ENCODE measurements at places on chromosomes 2 and 18.

- DNase-seq = peak; percentile 73
Observed at GRCh38 chr18:56200381-56200911, 437.9 kb downstream of the TXNL1 start.

DNA sequence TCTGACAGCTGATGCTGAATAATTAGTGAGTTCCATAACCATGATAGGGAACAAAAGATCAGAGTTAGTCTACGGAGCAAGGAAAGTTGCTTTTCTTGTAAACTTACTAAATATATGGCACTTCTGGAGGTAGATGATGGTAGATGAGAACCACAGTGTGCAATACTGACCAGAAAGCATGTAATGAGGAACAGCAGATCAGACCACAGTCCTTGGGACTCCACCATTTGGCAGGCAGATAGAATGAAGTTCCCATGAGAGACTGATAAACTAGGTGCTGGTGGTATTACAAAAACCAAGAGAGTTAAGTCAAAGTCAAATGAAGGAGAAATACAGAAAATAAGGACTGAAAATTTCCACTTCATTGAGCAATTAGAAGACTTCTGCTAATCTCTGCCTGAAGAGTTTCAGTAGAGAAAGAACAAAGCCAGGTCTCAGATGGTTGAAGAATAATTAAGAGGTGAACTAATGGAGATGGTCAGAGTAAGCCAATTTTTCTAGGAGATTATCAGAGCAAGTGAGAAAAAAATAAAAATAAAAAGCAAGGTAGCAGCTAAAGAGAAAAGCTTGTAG is 10.4 kb downstream of the CERKL start:
- no peak for DNase-seq

DNA sequence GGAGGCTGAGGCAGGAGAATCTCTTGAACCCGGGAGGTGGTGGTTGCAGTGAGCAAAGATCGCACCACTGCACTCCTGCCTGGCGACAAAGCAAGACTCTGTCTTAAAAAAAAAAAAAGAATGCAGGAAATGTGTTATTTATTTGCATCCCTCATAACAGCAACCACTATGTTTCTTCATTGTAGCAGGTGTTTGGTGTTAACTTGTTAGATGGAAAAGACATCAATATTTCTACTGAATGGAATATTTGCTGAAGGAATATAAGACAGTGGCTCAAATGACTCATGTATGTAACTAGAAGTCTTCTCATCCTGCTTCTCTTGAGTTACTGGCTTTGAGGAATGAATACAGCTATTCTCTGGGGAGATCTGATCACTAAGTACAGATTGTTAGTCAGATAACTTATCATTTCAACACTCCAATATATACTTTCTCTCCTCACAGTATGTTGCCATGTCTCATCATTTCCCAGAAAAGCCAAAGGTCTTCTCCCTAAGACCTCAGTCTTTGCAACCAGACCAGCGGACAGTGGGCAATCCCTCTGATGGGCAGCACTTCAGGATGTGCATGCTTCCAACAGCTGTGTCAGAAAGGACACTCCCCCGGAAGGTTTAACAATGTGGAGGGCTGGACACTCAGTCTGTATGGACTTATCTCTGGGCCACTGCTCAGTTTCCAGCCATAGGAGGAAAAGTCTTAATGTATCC is 104.4 kb upstream of the STK17B start:
- peak; percentile 46 for DNase-seq

GRCh38 chr2:239297142-239298004 is 103.4 kb downstream of the HDAC4 start:
- DNase-seq = no peak

DNA sequence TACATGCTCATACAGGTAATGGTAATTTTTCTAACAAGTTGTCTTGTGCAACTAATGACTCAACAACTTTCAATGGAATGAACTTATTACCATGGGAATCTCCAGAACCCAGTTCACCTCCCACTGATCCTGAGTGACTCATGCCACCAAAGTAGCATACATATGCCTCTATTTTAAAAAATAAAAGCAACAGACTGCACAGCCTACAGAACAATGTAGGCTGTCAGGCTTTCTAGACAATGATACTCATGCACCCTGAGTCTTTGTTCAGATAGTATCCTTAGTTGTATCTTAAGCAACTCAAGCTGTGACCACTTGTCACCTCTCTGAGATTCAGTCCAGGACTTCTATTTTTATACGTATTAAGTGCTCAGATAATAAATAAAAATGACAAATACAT is 531.0 kb upstream of the SETBP1 start:
- peak; percentile 86 for DNase-seq

DNA sequence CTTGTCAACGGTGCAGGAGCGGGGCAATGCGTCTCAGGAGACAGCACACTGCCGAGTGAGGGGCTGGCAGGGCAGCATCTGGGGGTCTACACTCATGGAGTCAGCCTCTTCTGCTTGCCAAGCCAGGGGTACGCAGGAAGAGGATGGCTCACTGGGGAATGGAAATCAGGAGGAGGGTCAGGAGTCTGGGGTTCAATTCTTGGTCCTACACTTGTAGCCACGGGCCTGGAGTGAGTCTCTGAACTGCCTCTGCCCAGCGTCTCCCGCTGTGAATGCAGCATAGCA is 70.0 kb downstream of the CAPN13 start:
- DNase-seq = no peak

GRCh38 chr2:74991977-74992376 is 33.5 kb downstream of the POLE4 start:
- no peak for DNase-seq

GRCh38 chr2:109435901-109436598 is 177.7 kb downstream of the SEPTIN10 start:
- no peak for DNase-seq

DNA sequence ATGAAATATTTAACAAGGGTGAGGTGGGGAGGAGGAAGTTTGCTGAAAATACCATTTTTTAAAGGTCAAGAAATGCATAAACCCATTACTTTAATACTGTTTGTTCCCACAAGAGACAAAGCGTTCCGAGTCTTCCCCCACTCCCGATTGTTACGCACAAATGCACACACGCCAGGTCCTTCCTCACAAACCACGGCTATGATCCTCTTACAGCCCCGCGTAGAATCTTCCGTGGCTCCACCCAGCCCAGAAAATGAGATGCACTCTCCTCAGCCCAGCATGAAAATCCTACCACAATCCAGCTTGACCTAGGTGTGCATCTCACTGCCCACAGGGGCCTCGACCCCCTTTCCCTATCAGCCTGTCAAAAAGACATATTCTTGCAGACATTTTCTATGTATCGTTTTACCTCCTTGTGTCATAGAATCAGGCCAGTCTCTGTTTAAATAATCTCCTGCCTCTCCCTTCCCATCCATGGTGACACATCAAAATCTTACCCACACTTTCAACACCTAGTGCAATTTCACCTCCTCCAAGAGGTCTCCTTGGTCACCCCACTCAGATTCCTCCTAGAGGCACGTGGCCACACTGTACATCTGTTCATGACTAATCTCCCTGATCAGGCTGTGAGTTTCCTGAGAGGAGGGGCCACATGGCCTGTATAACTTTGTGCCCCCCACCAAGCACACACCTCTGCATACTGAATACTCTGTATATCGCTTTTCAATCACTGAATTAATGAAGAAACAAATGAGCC is 491.0 kb upstream of the KLHL29 start:
- peak; percentile 86 for DNase-seq

GRCh38 chr2:121816797-121817196 is 61.3 kb downstream of the TSN start:
- no peak for DNase-seq

- DNase-seq = no peak
Observed at GRCh38 chr2:182581196-182581935, 134.7 kb upstream of the DNAJC10 start.

GRCh38 chr2:40758401-40759155 is 306.7 kb upstream of the SLC8A1 start:
- no peak for DNase-seq

GRCh38 chr2:201680743-201681142 is 17.7 kb downstream of the MPP4 start:
- DNase-seq = no peak

DNA sequence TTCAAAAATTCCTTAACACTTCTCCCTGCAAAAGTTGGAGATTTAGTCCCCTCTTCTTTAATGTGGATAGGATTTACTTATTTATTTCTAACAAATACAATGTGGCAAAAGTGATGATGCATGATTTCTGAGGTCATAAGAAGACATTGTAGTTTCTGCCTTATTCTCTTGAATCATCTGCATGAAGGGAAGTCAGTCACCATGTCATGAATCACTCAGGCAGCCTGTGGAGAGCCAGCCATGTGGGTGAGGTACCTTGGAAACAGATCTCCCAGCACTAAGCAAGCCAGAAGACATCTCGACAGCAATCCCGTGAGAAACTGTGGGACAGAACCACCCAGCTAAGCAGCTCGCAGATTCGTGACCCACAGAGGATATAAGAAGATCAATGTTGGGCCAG is 2.7 kb upstream of the ZC3H8 start:
- DNase-seq = peak; percentile 68

DNA sequence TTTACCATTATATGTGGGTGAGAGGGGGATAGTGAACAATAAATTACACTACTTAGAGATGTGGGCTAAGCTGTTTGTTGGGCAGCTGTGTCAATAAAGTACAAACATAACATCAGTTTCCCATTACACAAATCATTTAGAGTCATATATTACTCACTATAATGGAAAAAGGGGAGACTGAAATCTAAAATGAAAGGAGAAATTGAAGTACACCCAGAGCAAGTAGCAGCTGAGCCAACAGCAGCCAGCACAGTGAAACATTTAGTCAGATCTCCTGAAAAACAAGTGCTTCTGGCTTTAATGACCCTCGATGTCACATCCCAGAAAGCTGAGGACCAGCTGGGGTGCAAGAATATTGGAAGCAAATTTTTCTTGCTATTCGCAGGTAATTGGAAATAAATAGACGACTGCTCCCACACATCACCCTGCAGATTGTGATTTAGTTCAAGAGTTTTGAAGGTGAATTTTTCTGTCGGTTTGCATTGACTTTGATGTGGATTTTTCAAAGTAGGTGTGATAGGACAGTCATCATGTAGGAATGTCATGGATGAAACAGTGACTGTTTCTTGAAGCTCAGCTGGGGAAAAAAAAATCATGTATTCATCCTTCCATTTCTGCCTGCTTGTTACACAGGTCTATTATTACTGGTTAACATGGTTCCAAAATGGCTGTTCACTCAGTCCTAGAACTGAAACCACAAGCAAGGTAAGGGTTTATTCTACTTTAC is 1607.3 kb upstream of the CELF4 start:
- peak; percentile 72 for DNase-seq

DNA sequence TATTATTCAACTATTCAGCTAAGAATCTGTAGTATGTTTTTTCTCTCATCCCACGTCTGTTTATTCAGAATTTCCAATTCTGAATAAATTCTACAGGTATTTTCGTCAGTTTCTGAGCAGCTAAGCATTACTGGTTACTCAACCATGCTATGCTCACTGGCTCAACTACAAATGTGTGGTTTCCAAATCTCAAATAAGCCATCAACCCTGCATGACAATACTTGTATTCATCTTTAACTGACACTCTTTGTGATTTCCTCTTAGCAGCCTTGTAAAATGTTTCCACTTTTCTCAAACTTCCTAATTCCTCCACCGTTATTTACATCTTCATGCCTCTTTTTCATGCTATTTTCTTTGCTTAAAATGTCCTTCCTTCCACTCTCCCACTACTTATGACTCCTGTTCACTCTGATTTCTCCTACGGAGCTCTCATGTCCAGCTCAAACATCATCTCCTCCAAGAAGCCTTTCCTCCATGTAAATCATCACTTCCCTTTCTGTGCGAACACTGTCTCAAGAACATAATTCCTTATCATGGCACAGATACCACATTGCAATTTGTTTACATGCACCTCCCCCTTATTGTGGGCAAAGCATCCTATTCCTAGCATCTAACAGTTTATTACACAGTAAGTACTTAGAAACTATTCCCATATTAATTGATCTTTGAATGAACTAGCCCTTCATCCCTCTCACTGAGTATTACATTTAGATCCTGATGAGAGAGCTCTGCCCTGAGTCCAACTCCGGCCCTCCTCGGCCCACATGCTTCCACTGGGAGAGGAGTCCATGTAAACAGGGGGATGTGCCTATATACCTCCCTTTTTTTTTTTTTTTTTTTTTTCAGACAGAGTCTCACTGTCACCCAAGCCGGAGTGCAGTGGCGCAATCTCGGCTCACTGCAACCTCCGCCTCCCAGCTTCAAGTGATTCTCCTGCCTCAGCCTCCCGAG is 10.5 kb downstream of the CCDC88A start:
- peak; percentile 17 for DNase-seq

DNA sequence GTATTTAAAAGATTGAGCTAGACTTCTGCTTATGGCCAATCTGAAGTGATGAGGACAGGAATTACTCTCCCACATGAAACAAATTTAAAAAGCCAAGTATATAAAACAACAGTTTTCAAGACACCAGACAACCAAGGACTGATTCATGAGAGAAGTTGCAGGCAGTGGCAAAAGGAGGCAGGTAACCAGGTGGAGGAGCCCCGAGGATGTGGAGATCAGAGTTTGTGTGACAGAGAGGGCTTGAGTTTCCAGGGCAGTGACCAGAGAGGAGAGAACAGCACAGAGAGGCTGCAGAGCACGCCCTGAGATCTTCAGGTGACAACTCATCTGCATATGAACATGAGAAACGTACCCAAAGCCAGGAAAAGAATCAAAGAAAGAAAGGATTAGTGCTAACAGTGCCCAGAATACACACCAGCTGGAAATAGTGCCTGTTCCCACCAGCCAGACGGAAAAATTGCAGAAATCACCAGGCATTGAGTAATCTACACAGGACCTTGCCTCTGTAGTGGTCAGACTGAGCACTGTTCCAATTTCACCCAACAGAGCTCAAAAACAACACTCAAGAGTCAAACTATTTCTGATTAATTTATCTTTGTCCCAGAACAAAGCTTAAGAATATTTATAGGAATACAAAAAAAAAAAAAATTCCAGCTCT is 173.1 kb downstream of the SEPTIN10 start:
- no peak for DNase-seq

GRCh38 chr2:102271844-102272243 is 39.5 kb upstream of the IL1RL1 start:
- DNase-seq = peak; percentile 17

- no peak for DNase-seq
Observed at GRCh38 chr2:10348891-10349290, 46.2 kb downstream of the HPCAL1 start.

DNA sequence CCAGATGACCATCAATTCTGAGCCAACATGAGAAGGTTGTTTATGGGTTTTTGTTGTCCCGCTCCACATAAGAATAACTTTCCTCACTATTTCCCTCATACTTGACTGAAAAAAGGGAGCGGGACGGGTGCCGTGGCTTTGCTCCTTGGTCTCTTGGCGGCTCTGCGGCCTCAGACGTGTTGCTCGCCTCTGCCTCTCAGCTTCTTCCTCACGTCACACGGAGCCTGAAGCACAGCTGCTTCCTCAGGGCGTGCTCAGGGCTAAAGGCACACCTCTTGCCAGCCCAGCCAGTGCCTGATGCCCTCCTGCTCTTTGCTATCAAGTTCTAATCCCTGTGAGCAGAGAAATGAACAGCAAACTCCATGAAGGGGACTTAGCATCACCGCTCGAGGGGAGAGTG is 17.9 kb upstream of the ID2 start:
- DNase-seq = no peak

GRCh38 chr2:186599186-186599778 is 9.4 kb downstream of the ITGAV start:
- no peak for DNase-seq

- DNase-seq = no peak
Observed at GRCh38 chr2:34831096-34831495, 1232.0 kb upstream of the FAM98A start.

GRCh38 chr2:26114151-26114550 is 58.7 kb upstream of the GAREM2 start:
- no peak for DNase-seq

- peak; percentile 10 for DNase-seq
Observed at GRCh38 chr18:78986018-78986481, 6.4 kb downstream of the SALL3 start.

Measured in HT1080 (cell line).